Testis (tissue), 5 donors: ENCODE measurements at places on chromosomes 3 and 15.
A peak's percentile ranks its signal among the peaks of the same experiment; 100 is the strongest.

- no peak for DNase-seq
Measured at GRCh38 chr3:7241584-7242302, 380.8 kb downstream of the GRM7 start.

- peak; percentile 50 for DNase-seq
Measured at GRCh38 chr3:129122412-129123011, 908 bp upstream of the RAB43 start.

DNA sequence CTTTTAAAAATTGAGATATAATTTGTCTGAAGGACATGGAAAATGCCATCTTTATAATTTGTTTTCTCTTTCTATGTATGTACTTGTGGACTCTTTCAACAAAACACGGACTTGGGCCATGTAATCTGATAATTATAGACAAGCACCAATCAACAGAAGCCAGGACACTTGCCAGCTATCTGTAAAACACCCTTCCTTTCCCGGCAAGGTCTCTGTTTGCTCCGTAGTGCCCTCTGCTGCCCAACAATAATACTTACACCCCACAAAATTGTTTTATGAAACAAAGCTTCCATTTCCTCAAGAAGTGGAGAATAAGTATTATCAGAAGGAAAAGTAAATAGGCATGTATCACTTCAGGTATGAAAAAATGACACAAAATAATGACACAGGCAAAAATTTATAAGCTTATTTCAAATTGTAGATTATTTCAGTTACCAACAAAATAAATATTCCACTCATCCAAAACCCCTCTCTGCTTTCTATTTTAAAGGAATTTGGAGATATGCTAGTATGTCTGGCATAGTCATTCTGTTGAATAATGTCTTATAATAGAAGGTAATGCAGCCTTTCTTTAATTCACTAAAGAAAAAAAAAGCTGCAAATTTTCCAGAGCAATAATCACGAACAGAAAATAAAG, 32.8 kb downstream of the MYH15 start:
- peak; percentile 36 for DNase-seq

GRCh38 chr15:31489801-31490646, 163.4 kb downstream of the KLF13 start:
- peak; percentile 50 for DNase-seq

DNA sequence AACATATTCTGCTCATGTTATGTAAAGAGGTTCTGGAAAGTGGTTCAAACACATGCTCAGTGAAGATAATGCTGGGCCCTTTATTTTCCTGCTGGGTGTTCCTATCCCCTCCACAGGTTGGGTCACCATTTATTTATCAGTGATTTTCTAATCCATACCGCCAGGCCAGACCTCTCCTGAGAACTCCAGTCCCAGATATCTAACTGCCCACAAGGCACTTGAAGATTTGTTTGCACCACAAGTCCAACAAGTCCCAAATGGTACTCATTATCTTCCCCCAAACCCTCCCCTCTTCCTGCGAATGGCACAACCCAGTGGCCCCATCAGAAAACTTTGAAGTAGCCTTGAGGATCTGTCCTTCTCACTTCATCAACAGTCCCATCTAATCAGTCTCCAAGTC, 5.4 kb downstream of the COL6A6 start:
- no peak for DNase-seq

DNA sequence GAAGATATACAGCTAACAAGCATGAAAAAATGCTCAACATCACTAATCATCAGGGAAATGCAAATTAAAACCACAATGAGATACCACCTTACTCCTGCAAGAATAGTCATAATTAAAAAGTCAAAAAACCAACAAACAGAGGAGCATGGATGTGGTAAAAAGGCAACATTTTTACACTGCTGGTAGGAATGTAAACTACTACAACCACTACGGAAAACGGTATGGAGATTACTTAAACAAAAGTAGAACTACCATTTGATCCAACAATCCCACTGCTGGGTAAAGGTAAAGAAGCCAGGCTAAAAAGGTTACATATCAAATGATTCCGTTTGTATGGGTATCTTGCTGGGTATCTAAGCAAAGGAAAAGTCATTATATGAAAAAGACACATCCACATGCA, 53.8 kb downstream of the STAG1 start:
- DNase-seq = no peak

- DNase-seq = no peak
Measured at GRCh38 chr3:158261371-158261991, 151.6 kb downstream of the RSRC1 start.

- DNase-seq = no peak
Measured at GRCh38 chr3:111963424-111963823, 15.4 kb upstream of the ABHD10 start.

DNA sequence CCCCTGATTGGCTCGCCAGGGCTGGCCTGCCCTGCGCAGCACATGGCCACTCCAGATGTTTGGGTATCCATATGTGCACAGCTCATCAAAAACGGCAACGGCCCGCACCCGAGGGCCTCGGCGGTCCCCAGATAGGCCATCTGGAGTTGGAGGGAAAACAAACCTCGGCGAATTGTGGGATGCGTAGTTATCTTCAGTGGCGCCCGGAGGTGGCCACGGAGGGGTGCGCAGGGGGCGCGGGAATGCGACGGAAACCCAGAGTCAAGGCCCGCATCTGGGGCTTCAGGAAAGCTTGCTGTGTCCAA, 156.5 kb downstream of the TLE3 start:
- DNase-seq = no peak

DNA sequence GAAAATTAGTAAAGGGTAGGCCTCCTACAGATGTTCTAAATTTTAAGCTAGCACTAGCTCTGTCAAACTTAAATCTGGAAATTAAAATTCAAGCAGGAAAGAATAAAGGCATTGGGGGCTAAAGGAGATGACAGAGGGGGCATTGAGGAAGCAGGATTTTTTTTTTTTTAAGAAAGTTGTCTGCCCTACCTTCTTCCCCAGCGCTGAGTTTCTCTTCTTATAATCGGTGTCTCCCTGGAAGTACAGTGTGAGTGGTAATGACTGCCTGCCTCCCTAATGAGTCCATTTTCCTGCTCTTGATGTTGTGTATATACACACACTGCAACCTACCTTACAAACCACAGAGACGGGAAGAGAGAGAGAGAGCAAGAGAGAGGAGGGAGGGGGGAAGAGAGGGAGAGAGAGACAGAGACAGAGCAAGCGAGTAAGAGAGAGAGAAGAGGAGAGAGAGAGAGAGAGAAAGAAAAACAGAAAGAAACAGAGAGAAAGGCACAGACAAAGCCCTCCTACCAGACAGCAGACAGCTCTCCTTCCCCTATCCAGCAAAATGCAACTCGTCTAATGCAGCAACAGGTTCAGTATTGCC, 47.0 kb downstream of the ZBTB20 start:
- DNase-seq = peak; percentile 57

GRCh38 chr3:133426721-133427120, 26.9 kb downstream of the BFSP2 start:
- no peak for DNase-seq

DNA sequence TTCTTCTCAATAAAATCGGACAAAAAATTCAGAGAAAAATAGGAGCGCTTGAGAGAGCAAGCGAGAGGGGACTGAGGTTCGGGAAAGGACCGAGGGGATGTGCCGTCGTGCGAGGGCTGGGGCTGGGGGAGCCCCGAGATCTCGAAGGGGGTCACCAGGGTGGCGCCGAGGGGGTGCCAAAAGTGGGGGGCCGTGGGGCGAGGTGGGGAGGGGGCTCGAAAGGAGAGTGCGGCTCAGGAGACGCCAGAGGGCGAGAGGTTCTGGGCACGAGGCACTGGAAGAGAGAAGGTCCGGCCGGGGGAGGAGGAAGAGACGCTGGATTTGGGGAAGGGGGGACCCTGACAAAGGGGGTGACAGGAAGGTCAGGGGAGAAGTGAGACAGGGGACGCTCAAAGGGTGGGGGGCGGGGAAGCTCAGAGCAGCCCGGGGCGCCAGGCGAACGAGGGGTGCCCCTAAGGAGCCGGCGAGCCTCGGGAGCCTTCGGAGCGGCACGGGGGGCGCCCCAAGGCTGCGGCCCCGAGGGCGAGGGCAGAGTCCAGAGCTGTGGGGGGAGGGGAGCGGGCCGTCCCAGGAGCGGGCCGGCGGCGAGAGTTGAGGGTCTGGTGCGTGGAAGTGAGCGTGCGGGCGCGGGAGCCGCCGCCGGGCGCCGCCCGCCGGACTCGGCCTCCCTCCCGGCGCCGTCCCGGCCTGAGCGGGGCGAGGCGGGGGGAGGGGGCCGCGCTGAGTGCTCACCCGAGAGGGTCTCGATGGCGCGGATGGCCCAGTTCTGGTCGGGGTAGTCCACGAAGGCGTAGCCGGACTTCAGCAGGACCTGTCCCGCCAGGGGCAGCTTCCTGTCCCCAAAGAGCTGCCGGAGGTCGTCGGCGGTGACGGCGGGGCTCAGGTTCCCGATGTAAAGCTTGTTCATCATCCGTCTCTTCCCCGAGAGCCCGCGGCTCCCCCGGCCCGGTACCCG, 514 bp downstream of the IGF2BP2 start:
- DNase-seq = no peak

GRCh38 chr15:79418693-79419279, 13.3 kb upstream of the MINAR1 start:
- DNase-seq = no peak

GRCh38 chr3:107663266-107663665, 140.5 kb downstream of the BBX start:
- DNase-seq = no peak

- DNase-seq = no peak
Measured at GRCh38 chr3:115913069-115913686, 289.9 kb downstream of the GAP43 start.

- DNase-seq = no peak
Measured at GRCh38 chr3:118029049-118029448, 1005.6 kb downstream of the IGSF11 start.

DNA sequence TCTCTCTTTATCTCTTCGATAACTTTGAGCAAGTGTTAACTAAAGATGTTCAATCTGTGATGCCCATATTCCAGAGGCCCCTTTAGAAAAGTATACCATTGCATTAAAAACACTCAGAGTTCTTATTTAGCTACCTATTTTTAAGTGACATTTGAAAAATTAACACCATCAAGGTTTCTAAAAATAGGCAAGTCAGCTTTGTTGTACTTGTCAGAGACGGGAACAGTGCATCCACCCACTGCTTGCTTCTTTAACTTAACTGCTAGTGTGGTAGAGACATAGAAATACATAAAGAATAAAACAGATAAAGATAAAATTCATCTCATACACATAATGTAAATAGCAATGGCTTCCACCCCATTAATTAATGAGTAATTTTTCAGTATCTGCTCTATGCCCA, 66.0 kb downstream of the IGSF11 start:
- no peak for DNase-seq

DNA sequence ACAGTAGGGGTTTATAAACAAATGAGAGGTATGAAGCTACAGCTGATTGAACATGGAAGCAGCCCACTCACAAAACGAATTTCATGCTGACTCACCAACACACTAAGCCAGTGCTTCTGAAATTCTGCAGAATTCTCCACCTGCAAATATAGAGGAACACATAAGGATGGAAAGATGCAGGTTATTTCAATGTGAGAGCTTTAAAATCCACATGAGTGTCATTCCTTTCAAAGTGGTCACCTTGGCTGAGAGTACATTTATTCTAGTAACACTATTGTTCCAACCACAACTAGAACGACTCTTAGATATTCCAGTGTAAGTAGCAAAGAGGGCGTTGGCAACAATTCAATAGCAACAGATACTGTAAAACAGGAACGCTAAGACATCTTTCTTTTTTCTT, 189.9 kb upstream of the TSC22D2 start:
- DNase-seq = no peak

GRCh38 chr3:59101231-59101736, 51.5 kb upstream of the CFAP20DC start:
- DNase-seq = no peak

- DNase-seq = no peak
Measured at GRCh38 chr15:80072285-80072994, 13.0 kb downstream of the ZFAND6 start.

- DNase-seq = no peak
Measured at GRCh38 chr15:81924729-81925128, 121.1 kb downstream of the MEX3B start.

DNA sequence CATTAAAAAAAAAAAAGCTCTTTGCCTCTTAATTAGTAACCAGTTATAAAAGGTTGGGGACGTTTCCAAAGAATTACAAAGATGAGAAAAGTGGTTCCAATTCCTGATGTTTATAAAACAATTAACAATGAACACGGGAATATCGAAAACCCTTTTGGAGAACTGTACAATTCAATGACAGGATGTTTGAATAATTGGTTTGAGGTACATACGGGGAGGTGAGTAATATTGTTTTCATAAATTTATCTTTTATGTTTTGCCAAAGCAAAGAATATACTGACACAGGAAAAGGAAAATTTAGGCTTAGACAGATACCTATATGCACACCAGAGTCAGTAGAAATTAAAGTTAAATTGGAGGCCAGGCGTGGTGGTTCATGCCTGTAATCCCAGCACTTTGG, 94.6 kb upstream of the LMOD3 start:
- no peak for DNase-seq

DNA sequence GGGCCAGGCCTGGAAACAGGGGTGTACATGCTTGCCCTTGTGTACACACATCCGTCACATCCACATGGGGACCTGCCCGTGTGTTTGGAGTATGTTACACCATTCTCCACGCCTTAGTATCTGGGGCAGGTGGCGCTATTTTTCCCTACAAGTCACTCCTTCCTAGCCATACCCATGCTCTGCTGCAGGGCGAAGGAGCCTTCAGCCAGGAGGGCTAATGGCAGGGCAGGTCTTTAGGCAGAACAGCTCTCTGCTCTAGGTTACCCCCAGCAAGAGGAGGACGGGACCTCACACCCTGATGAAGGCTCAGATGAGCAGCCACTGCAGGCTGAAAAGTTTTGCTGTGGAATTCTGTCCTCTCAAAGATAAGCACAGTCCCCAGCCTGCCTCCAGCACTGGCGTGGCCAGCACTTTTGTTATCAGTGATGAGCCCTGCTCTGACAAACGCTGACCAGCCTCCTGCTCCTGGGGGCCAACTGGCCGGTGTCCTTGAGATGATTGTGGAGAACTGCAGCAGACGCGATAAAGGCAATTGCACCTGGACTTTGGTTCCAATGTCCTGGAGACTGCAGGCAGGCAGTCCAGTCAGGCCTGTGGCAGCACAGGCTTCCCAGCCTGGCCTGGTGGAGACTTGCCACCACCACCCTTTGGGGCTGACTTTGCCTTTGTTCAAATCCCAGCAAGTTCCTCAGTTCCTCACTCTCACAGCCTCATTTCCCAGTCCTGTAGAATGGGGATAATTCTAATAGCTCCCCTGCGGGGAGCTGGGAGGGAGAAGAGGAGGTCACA, 19.8 kb upstream of the PIGZ start:
- peak; percentile 48 for DNase-seq

GRCh38 chr15:41333026-41333562, 413 bp downstream of the NUSAP1 start:
- DNase-seq = no peak

DNA sequence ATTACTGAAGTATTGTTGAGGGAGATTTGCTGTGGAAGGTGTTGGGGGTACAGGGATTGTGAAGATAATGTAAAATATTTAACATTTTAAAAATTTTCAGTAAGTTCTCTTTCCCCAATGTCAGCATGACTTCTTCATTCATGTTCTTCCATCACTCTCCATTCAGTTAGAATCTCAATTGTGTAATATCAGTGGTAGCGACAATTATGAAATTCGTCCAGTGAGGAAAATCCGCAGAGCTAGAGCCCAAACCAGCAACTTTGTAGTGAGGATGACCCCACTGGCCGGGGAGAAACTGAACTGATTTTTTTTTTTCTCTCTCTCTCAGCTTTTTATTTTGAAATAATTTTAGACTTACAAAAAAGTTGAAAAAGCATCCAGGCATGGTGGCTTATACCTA, 171.7 kb downstream of the PGPEP1L start:
- no peak for DNase-seq

- peak; percentile 48 for DNase-seq
Measured at GRCh38 chr3:172658344-172659245, 52.3 kb downstream of the NCEH1 start.

- DNase-seq = no peak
Measured at GRCh38 chr15:49619226-49619625, 1.4 kb downstream of the FAM227B start.
